Daoy (cell line): ENCODE measurements at places on chromosomes 3 and 15. TPM values are rescaled to one million over a fixed set of nuclear protein-coding genes. Genes with fewer than 3 reads are reported as not detected.

GRCh38 chr3:69914395-69914794 is 85.1 kb upstream of the SAMMSON start:
- DNase-seq, result peak; percentile 65

DNA sequence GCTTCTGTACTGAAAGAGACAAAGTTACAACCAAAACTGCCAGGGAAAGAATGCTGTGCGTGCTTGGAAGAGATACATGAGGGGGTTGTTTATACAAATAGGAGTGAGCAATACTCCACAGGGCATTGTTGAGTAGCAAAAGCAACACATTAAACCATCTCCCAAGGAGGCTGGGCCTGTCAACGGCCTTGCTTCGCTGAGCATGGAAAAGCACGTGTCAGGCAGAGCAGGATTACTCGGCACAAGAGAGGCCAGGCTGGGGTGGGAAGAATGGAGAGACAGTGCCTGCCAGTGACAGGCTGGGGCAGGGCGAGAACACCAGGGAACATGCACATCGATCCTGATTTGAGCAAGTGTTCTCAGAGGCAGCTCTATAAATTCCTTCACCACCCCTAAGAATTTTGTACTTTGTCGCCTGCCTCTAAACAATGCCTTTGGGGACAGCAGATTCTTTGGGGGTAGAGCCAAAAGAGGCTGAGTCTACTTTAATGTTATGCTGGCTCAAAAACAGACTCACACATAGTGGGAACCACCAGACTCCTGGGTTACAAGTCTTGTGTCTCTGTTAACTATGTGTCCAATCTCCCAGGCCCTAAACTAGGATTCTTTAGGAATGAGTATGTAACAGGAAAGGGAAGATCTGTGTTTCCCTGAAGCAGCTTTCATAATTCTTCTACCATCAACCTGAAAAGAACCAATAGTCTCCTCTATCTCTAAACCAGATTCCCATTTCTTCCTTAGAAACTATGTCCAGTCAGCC is 67.2 kb downstream of the LIPC start:
- DNase-seq, result peak; percentile 89

- no peak for DNase-seq
Measured at GRCh38 chr15:100350434-100351226, 8.9 kb upstream of the ADAMTS17 start.

GRCh38 chr3:195758721-195759353 is 38.1 kb downstream of the MUC20 start:
- no peak for DNase-seq

DNA sequence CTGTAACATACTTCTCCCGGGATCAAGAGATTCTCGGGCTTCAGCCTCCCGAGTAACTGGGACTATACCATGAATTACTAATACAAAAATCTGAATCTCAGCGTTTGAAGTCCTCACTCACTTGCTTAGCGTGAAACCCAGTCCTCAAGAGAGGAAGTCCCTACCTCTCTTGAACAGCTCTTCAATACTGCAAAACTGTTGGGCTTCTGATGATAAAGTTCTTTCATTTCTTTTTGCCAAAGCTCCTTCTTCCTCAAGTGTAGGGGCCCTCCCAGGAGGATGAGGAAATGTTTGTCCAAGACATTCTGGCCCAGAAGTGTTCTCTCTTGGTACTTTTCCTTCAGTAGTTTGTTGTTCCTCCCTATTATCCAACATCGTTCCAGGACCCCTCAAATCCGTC is 48.5 kb downstream of the FMN1 start:
- DNase-seq, result no peak

- DNase-seq, result no peak
Measured at GRCh38 chr3:196694202-196694638, 17.8 kb downstream of the CEP19 start.

DNA sequence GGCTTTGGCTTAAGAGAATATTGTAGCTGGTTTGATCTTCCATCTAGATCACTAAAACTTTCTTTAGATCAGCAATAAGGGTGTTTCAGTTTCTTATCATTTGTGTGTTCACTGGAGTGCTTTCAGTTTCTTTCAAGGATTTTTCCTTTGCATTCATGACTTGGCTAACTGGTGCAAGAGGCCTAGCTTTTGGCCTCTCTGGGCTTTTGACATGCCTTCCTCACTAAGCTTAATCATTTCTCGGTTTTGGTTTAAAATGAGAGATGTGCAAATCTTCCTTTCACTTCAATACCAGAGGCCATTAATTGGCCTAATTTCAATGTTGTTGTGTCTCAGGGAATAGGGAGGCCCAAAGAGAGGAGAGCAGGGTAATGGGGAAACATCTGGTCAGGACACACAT is 30.3 kb upstream of the CCNB2 start:
- DNase-seq, result no peak

The ACTC1 gene
- not detected in 2 replicates for total RNA-seq

The ZNF770 gene
- 13.1 and 15.7 TPM in 2 replicates for total RNA-seq

The KLHL40 gene
- not detected in 2 replicates for total RNA-seq

The DUOX1 gene
- 0.03 and 0.17 TPM in 2 replicates for total RNA-seq
